ENCODE measurements at places on chromosomes 16 and 17. TPM values are rescaled to one million over a fixed set of nuclear protein-coding genes. Genes with fewer than 3 reads are reported as not detected.

SLC16A13 gene
- 2.1 TPM for total RNA-seq

CBX2 gene
- total RNA-seq = 10.9 TPM

SMIM36 gene
- total RNA-seq = not detected

TBC1D3B gene
- not detected for total RNA-seq

PROCA1 gene
- 2.9 TPM for total RNA-seq

KRT31 gene
- not detected for total RNA-seq

ZP2 gene
- not detected for total RNA-seq
